ENCODE measurements at places on chromosomes 5 and 9.

GRCh38 chr5:38265546-38266179, 7.3 kb downstream of the EGFLAM start:
- peak; percentile 28 for DNase-seq

- DNase-seq, result no peak
Observed at GRCh38 chr5:83101514-83101913, 24.2 kb downstream of the XRCC4 start.

DNA sequence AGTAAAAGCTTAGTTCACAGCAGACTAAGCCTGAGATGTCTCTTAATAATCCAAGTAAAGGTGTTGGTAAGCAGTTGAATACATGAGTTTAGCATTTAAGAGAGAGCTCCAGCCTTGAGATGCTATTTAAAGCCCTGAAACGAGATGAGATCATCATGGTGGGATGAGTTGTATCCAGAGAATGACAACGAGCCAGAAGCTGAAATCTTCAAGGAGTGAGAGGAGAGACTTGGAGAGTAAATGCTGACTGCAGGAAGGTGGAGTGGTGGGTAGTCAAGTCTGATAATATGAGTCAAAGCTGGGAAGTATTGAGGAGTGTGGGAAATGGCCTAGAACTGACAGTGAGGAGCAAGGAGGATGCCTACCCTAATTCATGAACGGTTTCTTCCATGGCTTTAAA, 53.7 kb downstream of the PLAC8L1 start:
- no peak for DNase-seq

DNA sequence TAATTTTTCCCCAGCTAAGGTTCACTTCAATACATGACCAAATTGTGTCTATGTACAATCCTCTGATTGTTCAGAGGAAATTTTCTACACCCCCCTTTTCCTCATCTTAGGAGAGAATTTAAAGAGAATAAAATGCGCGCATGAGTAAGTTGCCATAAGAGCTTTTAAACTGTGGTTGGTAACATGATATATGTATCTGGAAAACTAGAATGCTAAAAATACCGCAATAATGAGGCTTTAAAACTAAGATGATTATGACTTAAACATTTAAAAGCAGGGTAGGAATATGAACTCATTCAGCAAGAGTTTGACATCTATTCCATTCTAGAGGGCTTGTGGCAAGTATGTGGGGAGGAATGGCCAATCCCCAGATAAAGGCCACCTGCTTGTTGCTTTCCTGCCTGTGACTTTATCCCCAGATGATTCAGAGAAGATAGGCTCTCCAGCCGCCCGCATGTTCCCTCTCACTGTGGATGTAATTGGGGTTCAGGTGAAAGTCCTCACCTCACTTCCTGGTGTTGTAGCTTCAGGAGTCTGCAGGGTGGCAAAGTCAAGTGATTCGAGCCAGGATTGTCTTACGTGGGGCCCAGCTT, 26.5 kb upstream of the BASP1 start:
- DNase-seq, result no peak

GRCh38 chr5:148808864-148809642, 17.4 kb upstream of the ADRB2 start:
- peak; percentile 79 for DNase-seq

DNA sequence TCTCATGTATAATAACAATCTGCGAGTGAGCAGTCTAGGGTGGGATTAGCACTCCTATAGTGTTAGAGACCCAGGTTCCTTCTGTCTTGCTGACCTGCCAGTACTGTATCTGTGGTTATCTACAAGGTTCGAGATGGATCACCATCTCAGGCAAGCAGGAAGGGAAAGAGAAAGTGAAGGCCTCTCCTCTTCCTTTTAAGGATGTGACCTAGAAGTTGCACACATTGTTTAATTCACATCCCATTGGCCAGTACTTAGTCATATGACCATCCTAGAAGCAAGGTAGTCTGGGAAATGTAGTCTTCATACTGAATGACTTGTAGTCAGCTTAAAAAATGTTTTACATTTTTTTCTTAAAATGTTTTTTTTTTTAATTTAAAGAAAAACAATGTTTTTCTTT, 168.6 kb downstream of the CARTPT start:
- peak; percentile 41 for DNase-seq

DNA sequence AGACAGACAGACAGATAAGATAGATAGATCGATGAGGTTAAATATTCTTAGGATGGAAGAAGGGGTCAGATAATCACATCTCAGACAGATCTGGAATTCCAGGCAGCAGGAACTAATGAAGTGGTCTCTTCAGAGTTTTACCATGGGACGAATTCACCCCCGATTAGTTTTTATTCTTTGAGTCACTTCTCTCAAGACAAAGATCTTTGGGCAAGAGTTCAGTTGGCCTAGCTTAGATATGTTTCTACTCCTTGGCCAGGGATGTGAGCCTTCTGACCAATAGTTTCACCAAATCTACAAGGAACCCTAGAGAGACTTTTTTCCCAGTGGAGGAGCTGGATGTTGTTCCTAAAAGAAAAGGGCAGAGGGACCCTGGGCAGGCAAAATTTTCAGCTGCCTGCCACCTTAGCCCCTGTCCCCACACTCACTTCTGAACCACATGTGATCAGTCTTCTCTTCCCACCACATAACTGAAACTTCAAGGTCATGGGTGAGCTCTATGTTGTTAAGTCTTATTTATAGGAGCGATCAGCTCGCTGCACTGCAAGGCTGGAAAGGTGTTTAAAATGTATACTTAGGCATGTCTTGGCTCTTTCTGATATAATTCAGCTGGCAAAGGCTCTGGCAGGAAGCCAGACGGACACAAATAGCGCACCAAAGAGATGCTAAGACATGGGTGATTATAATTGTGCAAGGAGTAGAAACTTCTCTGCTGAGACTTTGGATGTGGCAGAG, 132.9 kb downstream of the PALM2AKAP2 start:
- no peak for DNase-seq

- no peak for DNase-seq
Observed at GRCh38 chr5:168319774-168320173, 28.3 kb downstream of the WWC1 start.

- DNase-seq, result no peak
Observed at GRCh38 chr5:149631506-149631905, 50.2 kb downstream of the ARHGEF37 start.

GRCh38 chr5:90843443-90843842, 284.8 kb downstream of the ADGRV1 start:
- DNase-seq, result no peak

- no peak for DNase-seq
Observed at GRCh38 chr5:143162810-143163209, 240.7 kb downstream of the NR3C1 start.
